ENCODE measurements at places on chromosomes 6 and 20. TPM values are rescaled to one million over a fixed set of nuclear protein-coding genes. Genes with fewer than 3 reads are reported as not detected.

TMEM239 gene
- total RNA-seq = not detected

LIN28B gene
- total RNA-seq = not detected

PNLDC1 gene
- total RNA-seq = 0.75 TPM

SAMD3 gene
- total RNA-seq = 14.3 TPM

TRAM2 gene
- 1.7 TPM for total RNA-seq

ANKRD6 gene
- 4.5 TPM for total RNA-seq

- DNase-seq = no peak
- H3K27me3 ChIP-seq = peaks cover 40% of the 10 kb centered on the region
- no peak overlapping the region for H3K27ac ChIP-seq
- peaks cover 10% of the 10 kb centered on the region for H3K4me1 ChIP-seq
- H3K4me3 ChIP-seq = no peak overlapping the region
Observed at GRCh38 chr6:150271501-150272263, 97.1 kb upstream of the IYD start.

- H3K27ac ChIP-seq = no peak overlapping the region
- no peak for DNase-seq
- H3K27me3 ChIP-seq = peaks cover 5% of the 10 kb centered on the region
Observed at GRCh38 chr6:3800850-3801591, 48.2 kb upstream of the FAM50B start.

DNA sequence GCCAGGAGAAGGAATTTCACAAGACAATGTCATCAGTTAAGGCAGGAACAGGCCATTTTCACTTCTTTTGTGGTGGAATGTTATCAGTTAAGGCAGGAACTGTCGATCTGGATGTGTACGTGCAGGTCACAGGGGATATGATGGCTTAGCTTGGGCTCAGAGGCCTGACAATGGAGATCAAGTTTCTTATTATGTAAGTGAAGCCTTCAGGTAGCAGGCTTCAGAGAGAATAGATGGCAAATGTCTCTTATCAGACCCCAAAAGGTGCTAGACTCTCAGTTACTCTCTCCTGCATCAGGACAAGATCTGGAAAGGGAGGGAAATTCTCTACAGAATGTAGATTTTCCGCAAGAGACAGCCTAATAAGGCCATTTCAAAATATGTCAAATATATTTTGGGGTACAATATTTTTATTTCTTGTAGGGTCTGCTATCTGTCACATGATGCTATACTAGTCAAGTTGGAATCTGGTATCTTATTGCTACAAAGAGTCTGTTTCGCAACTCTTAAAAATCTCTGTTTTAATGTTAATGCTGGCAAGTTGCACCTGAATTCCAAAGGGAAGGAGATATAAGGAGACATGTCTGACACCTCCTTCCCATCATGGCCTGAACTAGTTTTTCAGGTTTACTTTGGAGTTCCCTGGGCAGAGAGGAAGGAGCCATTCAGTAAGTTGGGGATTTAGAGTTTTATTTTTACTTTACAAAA, 48.8 kb downstream of the TRDN start:
- no peaks in the 10 kb centered on the region for H3K4me1 ChIP-seq
- H3K36me3 ChIP-seq = no peaks in the 10 kb centered on the region
- no peak for DNase-seq
- H3K4me3 ChIP-seq = no peak overlapping the region
- no peaks in the 10 kb centered on the region for H3K27me3 ChIP-seq
- H3K27ac ChIP-seq = no peak overlapping the region

DNA sequence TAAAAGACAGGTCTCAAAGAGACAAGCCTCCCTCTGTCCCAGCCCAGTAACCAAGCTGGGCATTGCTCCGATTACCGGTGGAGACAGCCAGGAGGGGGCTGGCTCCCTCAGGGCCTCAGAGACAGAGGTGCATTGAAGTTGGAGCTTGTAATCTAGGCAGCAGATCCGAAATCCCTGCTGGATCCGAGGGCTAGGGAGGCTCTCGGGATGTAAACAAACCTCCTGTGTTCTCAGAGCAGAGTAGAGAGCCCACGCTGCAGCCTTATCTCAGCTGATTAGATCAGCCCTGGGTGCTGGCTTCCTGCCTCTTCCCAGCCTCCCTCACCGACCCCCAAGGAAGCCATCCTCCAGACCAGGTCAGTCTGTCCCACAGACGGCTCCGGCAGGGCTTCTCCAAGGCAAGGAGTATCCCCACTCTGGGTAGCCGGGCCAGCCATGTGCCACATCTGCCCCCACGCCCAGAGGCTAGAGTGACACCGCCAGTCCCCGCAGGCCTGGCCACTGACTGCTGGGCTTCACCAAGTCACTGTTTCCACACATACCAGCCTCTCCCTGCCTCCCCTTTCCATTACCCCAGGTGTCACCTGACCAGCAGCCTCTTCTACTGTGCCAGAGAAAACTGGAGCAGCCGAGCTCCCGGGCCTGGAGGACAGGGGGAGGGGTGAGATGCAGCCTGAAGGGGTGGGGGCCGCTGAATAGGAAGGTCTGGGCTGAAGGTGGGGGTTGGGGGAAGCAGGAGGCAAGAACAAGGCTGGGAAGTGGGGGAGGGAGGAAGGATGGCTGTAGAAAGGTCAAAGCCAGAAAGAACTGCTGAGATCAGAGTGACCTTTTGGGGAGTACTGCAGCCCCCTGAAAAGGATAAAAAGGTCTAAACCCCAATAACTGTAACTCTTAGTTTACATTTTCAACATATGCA, 6.0 kb downstream of the SDC4 start:
- no peaks in the 10 kb centered on the region for H3K27me3 ChIP-seq
- no peak overlapping the region for H3K27ac ChIP-seq
- no peaks in the 10 kb centered on the region for H3K36me3 ChIP-seq
- no peak overlapping the region for H3K4me3 ChIP-seq
- H3K4me1 ChIP-seq = peaks cover 38% of the 10 kb centered on the region

DNA sequence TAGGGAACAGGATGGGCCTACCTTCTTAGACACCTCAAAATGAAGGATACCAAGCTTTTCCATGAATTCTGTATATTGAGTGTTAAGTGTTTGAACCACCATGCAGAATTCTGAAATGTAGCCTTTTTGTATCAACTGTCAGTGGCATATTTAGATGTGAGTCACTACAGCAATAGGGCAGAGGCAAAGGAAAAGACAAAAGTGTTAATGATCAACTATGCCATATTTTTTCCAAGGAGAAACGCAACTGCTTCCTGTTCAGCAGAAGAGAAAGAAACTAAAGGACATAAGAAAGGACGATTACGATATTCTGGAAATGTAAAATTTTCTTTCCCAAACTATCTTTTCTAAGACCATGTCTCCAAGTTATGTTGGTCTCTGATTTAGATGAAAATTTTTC, 104.6 kb upstream of the RSPO3 start:
- no peak for DNase-seq
- no peaks in the 10 kb centered on the region for H3K36me3 ChIP-seq
- no peaks in the 10 kb centered on the region for H3K4me1 ChIP-seq
- no peak overlapping the region for H3K27ac ChIP-seq
- H3K27me3 ChIP-seq = no peaks in the 10 kb centered on the region
- no peak overlapping the region for H3K4me3 ChIP-seq

DNA sequence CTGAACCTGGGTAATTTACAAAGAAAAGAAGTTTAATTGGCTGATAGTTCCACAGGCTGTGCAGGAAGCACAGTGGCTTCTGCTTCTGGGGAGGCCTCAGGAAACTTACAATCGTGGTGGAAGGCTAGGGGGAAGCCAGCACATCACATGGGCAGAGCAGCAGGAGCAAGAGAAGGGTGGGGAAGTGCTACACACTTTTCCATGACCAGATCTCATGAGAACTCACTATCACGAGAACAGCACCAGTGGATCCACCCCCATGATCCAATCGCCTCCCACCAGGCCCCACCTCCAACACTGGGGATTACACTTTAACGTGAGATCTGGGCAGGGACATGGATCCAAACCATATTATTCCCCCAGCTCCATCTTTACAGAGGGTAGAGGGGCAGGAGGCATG, 166.4 kb downstream of the NFATC2 start:
- no peak overlapping the region for H3K27ac ChIP-seq
- no peak for DNase-seq

GRCh38 chr6:85126485-85127167, 323.3 kb upstream of the NT5E start:
- no peak for DNase-seq
- no peaks in the 10 kb centered on the region for H3K36me3 ChIP-seq
- H3K27ac ChIP-seq = no peak overlapping the region
- H3K4me1 ChIP-seq = no peaks in the 10 kb centered on the region
- H3K4me3 ChIP-seq = no peak overlapping the region

DNA sequence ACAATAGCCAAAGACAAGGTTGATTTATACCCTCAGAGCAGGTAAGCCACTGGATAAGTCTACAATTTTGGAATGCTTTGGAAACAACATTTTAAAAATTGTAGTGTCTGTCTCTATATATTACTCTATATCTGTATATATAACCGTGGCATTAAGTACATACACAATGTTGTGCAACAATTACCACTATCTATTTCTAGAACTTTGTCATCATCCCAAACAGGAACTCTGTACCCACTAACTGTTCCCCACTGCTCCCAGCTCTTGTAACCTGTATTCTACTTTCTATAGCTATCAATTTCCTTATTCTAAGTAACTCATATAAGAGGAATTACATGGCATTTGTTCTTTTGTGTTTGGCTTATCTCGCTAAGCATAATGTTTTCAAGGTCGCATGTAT, 78.2 kb upstream of the ASCC3 start:
- no peak overlapping the region for H3K4me3 ChIP-seq
- peaks cover 14% of the 10 kb centered on the region for H3K27me3 ChIP-seq
- H3K4me1 ChIP-seq = no peaks in the 10 kb centered on the region
- H3K27ac ChIP-seq = no peak overlapping the region
- no peaks in the 10 kb centered on the region for H3K36me3 ChIP-seq
